Stimulated activated CD8-positive, alpha-beta memory T cell treated with anti-CD3 and anti-CD28 coated beads, Interleukin-4, amount 100 ng/mL, for 1 hour (primary cell): ENCODE measurements at places on chromosomes 13 and 19.

- DNase-seq = no peak
These were observed 329.1 kb downstream of the SLITRK5 start for GRCh38 chr13:88000239-88000638.

GRCh38 chr13:44249431-44249836 lies 124.2 kb upstream of the SERP2 start:
- DNase-seq = no peak

GRCh38 chr19:35509018-35509652 lies 4.3 kb downstream of the DMKN start:
- peak; percentile 8 for DNase-seq

- DNase-seq = no peak
These were observed 85.4 kb upstream of the KLF12 start for GRCh38 chr13:74219566-74219965.

DNA sequence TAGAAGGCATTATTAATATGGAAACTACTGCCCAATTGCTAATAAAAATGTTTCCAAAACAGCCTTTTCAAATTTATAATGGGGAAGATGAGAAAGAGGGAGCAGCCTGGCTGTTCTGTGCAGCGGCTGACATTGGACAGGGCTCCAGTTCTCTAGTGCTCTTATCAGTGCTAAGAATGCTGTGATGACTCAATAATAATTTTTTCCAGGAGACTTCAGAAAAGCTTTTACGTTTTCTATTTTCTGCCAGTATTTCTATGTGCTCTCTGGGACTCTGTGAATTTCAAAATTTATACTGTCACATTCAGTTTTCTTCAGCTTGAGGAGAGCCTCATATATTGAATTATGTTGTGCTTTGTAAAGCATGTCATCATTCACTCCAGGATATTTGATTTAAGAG lies 209.6 kb downstream of the VWA8 start:
- no peak for DNase-seq

DNA sequence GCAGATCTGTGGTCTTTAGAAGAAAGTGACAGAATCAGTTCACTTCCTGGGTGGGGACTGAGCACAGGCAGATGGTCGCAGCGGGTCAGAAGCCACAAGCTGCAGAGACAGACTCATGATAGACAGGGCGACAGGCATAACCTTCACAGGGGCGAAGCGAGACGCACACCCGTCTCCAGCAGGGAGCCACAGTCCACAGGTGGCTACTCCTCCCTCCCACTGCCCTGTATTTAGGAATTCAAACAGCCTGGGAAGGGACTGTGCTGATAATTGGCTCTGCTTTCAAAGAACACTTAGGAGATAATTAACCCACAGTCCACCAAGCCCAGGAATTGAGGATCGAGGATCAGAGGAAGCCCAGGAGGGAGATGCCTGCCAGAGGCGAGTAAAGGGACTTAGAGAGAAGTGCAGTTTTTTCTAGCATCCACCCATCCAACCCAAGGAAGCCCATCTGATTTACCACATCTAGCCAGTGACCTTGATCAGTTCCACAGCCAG lies 23.2 kb downstream of the RFX2 start:
- DNase-seq = no peak

- DNase-seq = no peak
These were observed 19.7 kb upstream of the EHD2 start for GRCh38 chr19:47693489-47693888.

DNA sequence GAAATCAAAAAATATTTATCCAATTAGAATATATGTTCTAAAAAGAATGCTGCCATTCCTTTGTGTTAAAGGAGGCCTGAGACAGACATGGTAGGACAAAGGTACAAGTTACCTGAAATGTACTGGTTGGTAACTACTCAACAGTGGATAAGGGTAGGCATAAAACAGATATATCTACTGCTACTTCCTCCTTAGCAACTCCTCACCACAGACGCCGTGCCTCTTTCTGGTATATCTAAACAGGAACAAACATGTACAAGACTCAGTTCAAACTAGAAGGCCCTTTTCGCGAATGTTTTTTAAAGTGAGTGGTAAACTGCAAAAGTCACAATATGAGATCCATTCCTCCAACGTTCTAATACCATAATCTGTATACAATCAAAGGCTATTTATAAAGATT lies 86.9 kb downstream of the TBC1D4 start:
- DNase-seq = no peak

DNA sequence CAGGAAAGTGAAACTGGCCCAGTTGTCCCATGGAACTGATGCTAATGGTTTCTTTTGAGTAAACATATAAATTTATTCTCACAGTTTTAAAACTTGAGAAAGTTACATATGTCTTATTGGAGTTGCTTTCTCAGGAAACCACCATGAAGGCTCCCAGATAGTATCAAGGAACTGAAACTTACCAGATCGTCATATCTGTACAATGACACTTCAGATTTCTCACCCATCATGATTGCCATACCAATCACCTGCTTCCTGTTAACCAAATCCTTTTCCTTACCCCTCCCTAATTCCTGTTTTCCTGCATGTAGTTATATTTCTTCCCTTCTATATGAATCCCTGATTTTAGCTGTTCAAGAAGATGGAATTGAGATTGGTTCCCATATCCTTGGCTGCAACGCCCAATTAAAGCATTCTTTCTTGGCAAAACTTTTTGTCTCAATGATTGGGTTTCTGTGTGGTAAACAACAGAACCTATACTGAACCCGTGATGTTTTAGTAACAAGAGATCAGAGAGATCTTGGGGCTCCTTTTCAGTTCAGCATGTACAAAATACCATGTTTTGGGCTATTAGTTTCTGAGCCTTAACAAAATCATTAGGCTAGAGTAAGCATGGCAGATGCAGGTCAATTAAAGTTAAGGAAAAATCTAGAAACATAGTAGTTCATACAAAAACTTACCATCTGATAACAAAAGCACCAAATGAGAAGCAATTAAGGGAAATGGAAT lies 781.3 kb upstream of the MIR17HG start:
- no peak for DNase-seq

DNA sequence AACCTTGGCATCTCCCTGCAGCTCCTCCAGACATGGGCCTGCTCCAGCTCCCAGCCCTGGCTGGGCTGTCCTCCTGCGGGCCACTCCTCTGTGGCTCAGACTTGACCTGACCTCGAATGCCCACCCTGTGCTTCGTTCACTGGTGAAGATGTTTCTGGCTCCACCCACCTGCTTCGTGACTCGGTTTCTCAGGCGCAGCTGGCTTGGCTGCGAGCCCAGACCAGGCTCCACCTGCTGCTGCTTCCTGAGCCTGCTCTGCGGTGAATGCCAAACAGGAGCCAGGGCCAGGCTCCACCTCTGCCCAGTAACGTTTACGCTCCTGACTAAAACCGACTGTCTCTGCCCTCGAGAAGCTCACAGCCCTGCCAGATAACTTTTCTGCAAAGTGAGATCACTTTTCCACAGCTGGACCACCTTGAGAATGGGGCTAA lies 8.9 kb upstream of the RSPH6A start:
- no peak for DNase-seq

GRCh38 chr13:33290421-33290965 lies 4.9 kb upstream of the STARD13 start:
- no peak for DNase-seq

DNA sequence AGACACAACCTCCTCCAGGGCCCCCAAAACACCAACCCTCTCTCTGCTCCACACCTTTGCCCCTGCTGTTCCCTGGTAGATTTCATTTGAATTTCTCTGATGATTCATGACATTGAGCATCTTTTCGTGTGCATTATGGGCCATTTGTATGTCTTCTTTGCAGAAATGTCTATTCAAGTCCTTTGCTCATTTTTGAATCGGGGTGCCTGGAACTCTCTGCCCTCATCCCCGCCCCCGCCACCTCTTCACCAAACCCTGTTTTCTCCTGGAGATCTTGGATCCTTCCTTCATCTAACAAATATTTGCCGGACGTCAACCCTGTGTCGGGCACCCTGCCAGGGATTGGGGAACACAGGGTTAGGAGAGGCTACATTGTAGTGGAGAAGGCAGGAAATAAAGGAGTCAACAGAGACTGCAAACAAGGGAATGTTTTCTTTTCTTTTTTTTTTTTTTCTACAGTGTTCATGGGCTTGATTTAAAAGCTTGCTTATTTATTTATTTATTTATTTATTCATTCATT lies 25.5 kb upstream of the SLC1A5 start:
- DNase-seq = no peak

DNA sequence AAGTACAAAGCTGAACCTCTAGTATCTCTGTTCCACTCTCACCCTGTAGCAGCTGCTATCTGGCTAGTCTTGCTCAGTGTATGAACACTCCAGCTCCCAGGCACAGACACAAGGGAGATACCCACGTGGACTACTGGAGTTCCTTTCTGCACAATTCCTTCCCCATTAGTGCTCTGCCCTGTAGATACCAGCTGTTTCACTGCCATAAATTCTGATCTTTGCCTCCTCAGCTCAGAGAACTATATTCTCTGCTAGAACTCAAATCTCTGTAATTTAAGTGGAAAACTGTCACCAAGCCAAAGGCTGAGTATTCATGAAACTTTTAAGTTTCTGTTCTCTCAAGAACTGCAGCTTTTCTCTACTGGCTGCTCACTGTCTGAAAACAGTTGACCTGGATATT lies 273.7 kb downstream of the DIAPH3 start:
- no peak for DNase-seq

- no peak for DNase-seq
These were observed 139.4 kb upstream of the TSC22D1 start for GRCh38 chr13:44715287-44716230.
